ENCODE measurements at places on chromosomes 3 and 15.

DNA sequence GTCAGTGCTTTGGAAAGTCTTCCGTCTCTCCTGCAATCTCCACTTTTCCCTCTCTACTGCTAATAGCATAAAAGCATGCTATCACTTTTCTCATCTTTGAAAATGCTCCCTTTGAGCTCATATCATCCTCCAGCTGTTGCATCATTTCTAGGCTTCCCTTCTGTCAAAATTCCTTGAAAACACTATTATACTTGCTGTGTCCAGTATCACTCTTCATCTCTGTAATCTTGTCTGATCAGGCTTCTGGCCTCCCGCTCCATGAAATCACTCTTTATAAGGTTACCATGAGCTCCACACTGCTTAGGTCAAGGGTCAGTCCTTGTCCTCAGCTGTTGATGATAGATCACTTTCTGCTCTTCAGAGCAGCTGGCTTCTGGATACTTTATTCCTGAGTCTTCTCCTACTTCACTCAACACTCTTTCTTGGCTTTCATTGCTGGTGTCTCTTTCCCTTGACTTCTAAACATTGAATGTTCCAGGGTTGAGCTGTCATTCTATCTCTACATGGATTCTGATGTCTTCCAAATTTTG lies 50.9 kb upstream of the SPTSSB start:
- no peak for DNase-seq

DNA sequence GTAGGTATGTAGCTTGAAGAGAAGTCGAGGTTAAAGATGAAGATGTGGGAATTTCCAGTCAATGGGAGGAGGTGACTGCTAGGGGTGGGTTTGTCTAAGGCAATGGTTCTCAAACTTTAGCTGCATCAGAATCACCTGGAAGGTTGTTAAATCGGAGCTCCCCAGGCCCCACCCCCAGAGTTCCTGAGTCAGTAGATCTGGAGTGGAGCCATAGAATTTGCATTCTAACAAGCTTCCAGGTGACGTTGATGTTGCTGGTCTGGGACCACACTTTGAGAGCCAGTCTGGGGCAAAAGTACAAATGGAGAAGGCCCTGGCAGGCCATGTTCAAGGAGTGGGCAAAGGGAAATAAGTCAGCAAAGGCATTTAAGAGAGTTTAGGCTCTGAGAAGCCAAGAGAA lies 69.1 kb downstream of the CMTM8 start:
- DNase-seq, result peak; percentile 11

DNA sequence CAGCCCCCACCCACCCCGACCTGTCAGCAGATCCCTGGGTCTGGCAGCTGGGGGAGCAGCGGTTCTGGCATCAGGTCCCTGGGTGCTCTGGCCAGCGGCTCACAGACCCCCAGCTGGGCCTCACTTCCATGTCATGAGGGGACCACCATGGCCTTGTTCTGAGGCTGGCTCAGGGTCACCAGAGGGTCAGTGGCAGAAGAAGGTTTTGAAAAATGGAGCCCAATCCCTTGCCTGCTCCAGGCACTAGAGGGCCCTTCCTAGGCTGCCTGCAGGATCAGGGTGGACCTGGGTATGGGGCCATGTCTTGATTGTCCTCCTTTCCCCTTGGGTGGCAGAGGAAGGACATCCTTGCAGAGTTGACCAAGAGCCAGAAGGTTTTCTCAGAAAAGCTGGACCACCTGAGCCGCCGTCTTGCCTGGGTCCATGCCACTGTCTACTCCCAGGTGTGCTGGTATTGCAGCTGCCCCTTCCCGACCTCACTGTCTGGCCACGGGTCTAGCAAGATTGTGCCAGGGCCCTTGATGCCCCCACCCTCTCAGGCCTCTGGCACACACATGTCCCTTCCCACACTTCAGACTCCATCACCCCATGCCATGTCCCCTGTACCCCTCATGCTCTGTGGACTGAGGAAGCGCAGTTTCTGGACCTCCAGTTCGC lies 12.9 kb downstream of the AMIGO3 start:
- DNase-seq, result no peak

DNA sequence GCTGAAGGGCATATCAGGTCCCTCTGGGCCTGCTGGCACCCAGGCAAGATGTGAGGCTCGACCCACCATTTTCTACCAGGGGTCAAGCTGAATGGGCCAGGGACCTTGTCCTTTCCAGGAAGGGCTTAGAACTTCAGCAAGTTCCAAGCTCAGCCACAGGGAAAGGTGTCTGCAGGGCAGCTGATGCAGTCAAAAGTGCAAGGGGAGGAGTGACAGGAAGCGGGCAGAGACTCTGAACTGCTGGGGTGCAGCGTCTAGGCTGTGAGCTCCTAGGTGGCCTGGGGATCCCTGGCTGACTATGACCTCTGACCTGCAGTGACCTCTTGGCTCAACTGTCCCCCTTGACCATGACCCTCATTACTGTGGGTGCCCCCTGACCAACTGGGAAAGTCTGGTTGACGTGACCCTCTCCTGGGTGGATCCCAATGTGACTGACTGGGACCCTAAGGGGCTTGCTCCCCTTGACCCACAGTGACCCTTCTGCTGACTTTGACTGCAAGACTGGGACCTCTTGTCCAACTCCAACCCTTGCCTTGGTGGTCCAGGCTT lies 14.4 kb upstream of the SEC13 start:
- peak; percentile 66 for DNase-seq

- DNase-seq, result no peak
Measured at GRCh38 chr15:65653801-65654521, 32.2 kb downstream of the SLC24A1 start.

DNA sequence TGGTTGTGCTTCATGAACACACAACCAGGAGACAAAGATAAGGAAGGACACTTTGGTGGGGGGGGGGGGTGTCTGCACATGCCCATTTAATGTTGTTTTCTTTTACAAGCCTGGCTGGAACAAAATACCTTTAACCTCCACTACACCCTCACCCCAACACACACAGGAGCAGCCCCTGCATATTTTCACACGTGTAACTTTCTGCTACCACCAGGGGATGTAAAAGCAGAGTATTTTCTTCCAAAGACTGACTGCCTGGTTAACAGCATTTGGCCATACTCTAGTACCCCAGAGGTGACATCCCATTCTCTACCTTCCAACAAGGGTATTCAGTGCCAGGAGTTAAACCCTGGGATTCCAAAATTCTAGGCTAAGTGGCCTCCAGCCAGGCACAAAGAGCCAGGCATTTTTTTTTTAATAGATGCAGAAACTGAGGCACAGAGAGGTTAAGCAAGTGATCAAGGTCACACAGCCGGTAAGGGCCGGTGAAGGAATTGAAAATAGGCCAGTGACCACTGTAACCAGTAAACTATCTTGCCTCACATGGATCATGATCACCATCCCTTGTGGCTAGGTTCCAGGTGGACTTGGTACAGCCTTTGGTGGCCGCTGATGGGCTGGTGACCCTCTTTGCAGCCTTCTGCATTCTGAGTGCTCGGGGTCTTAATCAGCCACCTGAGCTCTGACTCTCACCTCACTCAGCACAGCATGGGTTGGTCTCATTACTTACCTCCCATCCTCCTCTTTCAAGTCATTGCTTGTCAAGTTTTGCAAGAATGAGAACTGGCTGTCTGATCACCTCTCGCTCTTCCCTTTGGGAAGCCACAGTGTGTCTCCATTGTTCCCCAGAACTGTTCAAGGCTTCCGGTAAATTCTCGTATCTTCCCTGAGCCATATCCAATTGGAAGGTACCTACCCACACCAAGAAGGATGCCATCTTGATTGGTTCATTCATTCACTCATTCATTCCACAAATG lies 20.4 kb downstream of the MAGI1 start:
- DNase-seq, result no peak

- no peak for DNase-seq
Measured at GRCh38 chr15:78182821-78183220, 33.7 kb downstream of the IDH3A start.

DNA sequence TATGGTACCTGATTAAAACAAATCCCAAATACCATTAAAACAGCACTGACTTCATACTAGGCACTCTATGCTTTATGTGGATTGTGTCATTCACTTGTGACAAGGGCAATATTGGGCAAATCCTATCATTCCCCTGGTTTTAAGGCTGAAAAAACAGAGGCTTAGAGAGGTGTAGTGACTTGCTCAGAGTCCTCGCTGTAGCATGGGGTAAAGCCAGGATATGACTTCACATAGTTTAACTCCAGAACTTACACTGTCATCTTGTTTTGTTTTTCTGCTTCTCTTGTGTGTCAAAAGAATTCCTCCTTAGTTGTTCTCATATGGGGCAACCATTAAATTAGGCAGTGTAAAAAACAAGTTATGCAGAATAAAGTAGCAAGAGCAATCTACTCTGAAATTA lies 40.3 kb upstream of the ICE2 start:
- no peak for DNase-seq

DNA sequence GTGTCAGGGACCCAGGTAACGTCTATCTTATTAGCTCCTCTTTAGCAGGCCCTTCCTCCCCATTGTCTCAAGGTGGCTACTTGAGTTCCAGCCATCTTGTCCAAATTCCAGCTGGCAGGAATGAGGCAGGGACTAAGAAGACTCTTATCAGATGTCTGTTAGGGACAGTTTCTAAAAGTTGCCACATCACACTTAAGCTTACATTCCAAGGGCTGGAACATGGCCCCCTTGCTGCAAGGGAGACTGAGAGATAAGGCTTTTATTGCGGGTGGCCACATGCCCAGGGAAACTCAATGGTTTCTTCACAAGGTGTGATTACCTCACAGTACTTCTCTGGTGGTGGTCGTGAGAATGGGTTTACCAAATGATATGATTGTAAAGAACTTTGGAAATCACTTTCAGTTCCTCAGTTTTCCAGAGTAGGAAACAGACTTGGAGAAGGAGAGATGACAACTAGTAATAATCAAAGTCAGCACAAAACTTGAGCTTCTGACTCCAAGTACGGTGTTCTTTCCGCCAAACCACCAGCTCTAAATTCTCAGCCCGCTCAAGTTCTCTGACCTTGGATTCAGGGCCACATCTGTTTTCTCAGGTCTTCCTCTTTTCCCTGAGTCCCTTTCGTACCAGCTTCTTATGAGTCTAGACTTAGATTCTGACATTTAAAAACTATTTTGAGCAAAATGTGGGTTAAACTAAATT lies 14.2 kb downstream of the PDIA5 start:
- no peak for DNase-seq

GRCh38 chr3:154131830-154132229 lies 10.6 kb downstream of the ARHGEF26 start:
- DNase-seq, result no peak

- peak; percentile 58 for DNase-seq
Measured at GRCh38 chr3:124078953-124079911, 87.3 kb upstream of the ROPN1 start.

- DNase-seq, result no peak
Measured at GRCh38 chr3:78957456-78957855, 810.3 kb downstream of the ROBO1 start.

DNA sequence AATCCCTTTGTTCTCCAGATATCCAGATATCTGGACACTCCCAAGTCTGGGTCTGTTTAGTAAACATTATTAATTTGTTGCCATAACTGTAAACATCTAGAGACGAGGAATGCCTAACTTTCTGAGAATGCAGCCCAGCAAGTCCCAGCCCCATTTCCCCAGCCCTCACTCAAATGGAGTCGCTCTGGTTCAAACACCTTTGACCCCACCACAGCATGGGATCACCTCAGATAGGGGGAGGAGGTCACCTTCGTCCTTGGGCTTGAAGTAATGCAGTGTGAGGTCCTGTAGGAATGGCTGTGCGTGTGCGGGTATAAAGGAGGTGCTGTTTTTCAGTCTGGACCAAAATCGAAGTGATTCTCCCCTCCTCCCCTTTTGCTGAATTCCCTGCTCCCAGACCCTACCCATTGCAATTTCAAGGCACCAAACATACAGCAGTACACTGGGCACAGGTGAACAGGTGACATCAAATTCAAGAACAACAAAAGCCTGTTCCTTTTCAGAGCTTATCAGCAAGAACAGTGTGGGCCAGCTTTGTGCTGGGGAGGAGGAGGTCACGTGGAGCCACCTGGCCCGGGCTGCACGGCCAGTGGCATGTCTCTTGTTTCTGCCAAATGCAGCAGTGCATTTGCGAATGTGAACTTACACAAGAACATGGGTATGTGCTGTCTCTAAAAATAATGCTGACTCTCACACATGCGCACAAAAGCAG lies 57.5 kb upstream of the TRPM1 start:
- peak; percentile 19 for DNase-seq

- no peak for DNase-seq
Measured at GRCh38 chr3:50068134-50068533, 20.6 kb upstream of the RBM5 start.

DNA sequence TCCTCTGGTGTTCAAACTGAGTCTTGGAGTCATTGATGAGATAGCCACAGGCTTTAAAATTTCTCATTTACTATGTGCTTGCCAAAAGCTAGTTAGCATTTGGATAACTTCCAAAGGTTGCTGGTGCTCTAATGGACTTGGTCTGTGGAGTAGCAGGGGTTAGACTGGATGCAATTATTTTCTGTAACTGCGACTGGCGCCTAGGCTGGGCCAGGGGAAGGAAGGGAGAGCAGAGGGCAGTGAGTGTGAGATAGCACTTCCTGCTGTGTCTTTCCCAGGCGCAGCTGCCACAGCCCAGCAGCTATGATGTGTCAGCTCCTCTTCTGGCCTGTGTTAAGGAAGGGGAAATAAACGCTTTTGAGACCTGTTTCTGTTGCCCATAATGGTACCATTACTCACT lies 98.6 kb downstream of the MYRIP start:
- DNase-seq, result no peak

DNA sequence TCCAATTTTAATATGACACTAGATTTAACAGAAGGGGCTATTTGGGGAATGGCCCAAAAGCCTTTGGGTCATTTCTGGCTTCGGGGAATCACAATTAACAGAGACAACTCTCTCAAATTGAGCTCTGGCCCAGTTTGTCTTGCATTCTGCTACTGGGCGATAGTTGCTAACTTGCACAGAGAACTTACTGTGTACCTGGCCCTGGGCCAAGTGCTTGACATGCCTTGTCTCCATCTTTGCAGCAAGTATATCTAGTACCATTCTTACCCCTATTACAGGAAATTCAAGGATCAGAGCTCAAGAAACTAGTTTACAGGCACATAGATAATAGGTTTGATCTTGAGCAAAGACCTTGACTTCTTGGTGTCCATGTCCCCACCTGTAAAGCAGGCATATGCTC lies 175.7 kb downstream of the TMEM108 start:
- no peak for DNase-seq

- DNase-seq, result no peak
Measured at GRCh38 chr3:14846226-14846880, 27.6 kb downstream of the FGD5 start.

GRCh38 chr15:90031231-90031791 lies 30.2 kb downstream of the ZNF710 start:
- DNase-seq, result peak; percentile 94

DNA sequence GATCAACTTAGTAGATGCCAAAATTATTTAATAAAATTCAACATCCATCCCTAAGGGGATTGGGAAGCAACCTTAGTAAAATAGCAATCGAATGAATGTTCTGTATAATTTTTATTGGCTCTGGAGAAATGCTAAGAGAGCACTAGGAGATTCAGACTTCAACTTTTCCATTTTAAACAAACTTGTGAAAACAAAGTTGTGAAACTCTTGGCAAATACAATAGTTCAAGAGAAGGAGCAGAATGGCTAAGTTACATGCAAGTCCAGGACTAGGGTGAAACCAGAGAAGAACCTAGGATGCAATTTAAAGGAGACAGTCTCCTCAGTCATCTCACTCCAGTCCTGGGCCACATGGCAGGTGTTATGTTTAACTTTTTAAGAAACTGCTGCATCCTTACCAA lies 16.7 kb upstream of the ZNF280D start:
- DNase-seq, result no peak

Data from RPMI8226 (cell line).